ENCODE measurements at places on chromosomes 11 and 22.

DNA sequence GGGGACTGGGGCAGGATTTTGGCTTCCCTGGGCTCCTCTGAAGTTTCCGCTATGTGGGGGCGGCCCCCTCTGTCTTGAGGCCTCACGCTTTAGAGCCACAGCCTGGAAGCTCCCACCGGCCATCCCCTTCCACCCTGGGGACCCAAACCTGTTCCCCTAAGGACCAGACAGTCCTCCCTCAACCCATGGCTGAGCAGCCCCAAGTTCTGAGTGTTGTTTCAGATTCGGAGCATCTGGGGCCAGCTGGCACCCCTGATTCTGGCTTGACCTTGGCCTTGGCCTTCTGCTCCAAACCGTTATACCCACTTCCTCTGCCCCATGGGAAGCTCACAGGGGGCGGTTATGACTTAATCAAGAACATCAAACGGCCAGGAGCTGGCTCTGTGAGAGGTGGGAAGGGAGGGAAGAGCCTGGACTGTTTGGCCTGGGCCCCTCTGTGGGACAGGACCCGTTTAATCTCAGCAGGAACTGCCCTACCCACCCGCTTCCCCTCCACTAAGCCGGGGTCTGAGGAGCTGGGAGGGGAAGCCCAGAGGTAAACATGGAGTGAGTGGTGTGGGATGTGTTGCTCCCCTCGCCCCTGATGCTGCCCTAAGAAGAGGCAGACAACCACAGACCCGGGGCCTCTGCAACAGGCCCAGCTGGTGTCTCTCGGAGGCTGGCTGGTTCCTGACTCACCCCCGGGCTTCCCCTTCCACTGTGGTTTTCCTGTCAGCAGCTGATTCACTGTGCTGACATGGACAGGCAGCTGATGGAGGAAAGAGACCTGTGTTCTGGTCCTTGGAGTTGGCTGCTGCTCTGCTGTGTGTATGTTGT lies 3.4 kb downstream of the CD82 start:
- no peak for DNase-seq

DNA sequence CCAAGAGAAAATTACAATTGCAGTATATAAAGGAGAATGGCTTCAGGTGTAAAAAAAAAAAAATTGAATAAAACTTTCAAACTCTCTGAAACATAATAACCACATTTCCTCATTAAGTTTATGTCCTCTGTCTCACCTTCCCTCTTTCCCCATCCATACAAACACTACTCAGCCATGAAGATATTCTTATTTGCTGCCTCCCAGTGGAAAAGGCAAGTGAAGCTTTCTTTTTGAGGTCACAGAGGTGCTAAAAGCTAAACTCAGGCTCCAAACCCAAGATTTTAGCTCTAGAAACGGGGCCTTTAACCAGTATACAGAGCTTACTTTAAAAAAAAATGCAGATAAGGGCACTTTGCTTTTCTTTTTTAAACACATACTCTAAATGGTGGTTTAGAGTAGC lies 1568.5 kb downstream of the FAM181B start:
- no peak for DNase-seq

GRCh38 chr22:29674121-29674520 lies 45.7 kb upstream of the CABP7 start:
- no peak for DNase-seq

- DNase-seq, result no peak
Measured at GRCh38 chr11:113448316-113448677, 26.9 kb downstream of the DRD2 start.

DNA sequence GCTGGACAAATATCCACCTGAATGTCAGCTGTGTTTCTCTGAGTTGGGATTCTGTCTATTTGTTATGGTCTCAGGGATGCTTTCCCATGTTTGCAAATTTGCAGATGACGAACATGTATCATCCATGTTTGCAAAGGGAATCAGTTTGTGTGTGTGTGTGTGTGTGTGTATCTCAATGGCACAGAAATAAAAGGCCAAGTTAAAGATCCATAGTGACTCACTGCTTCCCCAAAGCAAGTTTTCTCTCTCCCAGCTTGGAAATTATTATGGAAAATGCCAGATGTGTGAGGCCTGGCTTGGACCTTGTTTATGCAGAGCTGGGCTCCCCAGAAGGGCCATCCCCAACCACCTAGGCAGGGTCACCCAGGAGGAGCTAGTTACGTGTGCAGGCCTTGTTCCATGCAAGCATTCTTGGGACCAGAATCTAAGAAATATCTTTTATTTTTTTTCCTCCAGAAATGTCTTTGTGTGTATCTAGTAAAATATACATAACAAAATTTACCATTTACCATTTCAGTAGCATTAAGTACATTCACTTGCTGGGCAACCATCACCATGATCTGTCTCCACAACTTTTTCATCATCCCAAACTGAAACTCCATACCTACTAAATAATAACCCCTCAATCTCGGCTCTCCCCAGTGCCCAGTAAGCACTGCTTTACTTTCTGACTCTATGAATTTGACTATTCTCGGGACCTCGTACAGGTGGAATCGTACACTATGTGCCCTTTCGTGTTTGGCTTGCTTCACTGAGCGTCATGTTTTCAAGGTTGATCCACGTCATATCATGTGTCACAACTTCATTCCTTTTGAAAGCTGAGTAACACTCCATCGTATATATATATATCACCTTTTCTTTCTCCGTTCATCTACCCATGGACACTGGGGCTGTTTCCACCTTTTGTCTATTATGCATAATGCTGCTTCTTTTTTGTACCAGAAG lies 56.6 kb upstream of the WNT7B start:
- DNase-seq, result no peak

- DNase-seq, result no peak
Measured at GRCh38 chr11:114271316-114271715, 24.9 kb upstream of the NNMT start.

- DNase-seq, result no peak
Measured at GRCh38 chr11:132314911-132315455, 944.6 kb downstream of the NTM start.

DNA sequence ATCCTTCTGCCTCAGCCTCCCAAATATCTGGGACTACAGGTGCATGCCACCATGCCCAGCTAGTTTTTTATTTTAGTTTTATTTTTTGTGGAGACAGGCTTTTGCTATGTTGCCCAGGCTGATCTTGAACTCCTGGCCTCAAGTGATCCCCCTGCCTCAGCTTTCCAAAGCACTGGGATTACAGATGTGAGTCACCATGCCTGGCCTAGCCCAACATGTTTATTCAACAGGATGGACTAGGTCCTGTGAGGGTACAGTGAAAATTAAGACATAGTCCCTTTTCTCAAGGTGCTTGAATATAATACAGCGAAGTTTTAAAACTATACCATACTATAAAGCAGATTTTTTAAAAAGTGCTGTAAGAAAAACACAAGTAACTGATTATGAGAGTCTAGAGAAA lies 45.2 kb upstream of the EED start:
- DNase-seq, result no peak

DNA sequence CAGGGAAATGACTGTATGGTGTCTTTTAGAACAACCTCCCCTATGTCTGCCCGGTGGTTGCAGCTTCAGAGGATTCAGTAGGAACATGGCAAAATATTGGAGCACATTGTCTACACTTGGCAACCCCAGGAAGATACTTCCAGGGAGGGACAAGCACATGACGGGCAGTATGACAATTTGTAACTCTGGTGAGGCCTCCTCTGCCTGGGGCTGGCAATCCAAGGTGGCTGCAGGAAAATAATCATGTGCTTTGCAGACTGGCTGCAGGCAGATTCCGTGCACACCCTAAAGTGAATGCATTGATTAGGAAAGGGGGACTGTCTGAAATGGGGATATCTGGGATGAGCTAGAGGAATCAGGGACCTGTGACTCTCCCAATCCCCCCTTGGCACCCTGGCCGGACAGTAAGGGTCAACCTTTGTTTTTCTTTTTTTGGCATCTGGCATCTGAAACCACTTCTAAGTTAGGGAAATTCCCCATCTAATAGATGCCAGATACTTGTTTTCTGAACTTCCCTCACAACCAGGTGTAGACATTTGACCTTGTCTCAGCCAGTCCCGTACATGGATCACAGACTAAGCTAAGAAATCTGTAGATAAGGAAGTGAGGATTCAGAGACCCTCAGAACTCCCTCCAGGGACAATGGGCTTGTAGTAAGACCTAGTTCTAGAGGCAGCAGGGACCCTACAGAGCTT lies 10.5 kb upstream of the PHOX2A start:
- DNase-seq, result no peak

- no peak for DNase-seq
Measured at GRCh38 chr11:132202621-132203020, 832.2 kb downstream of the NTM start.

DNA sequence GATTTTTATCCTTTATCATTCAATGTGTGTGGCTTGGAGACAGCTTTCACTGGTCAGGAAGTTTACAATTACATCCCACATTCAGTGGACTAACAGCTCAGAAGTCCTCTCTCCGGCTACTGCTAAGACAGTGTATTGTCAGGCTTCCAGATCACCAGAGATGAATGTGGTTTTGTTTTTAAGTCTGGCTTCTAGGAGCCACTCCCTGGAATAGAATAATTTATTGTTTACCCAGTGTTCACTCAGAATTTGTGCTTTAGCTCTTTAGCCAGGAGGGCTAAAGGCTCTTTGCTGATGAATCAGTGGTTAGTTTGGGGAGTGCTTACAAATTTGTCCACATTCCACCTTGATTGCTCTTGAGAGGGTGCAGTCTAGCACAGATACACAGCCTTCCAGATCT lies 26.5 kb downstream of the TRIM77 start:
- DNase-seq, result no peak

DNA sequence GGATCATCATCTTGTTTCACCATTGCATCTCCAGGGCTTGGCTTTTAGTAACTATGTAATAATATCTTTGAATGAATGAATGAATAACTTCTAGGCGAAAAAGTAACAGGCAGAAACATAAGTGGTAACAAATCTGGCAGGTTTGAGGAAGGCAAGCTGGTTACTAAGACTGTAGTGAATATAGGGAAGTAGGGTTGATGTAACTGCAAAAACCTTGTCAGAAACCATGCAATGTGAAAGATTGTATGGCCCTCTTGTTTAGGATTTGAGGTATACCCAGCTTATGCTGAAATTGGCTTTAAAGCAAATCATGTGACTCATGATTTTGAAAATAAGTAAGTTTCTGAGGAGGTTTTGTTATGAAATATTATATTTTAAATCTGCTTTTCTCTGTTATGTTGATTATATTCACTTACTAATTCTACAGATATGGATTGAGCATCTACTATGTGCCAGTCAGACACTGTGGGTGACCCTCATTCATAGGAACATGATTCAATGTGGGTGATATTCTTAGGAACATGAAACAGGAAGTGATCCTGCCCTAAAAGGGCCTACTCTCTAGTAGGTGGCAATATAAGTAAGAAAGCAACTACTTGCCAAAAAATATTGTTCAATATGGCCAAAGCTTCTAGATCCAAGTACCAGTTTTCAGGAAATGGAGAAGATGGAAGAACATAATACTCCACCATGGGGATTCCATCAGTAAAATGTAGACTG lies 115.5 kb upstream of the CCDC90B start:
- DNase-seq, result no peak

DNA sequence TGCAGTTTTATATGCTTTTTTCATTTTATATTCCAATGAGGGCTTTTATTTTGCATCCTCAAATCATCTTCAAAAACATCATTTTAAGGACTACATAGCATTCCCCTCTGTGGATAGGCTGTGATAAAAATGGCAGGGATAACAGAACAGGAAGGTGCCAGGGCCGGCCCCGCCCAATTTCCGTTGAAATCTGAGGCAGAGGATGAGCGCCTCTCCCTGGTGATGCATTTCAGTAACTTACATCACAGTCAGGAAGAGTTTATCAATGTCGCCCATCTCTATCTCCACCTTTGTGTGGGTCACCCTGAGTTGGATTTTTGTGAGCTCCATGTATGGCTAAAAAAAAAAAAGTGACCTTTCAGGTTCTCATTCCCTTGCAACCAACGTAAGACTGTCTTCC lies 201.6 kb downstream of the DSCAML1 start:
- DNase-seq, result no peak

- peak; percentile 43 for DNase-seq
Measured at GRCh38 chr11:78223320-78223954, 34.7 kb downstream of the USP35 start.

- no peak for DNase-seq
Measured at GRCh38 chr11:43907028-43907975, 26.7 kb downstream of the ALKBH3 start.

- DNase-seq, result no peak
Measured at GRCh38 chr11:132686886-132687285, 845.4 kb downstream of the OPCML start.

GRCh38 chr11:119608781-119609180 lies 120.2 kb downstream of the NECTIN1 start:
- DNase-seq, result no peak

GRCh38 chr11:92955860-92956259 lies 13.6 kb upstream of the MTNR1B start:
- DNase-seq, result no peak

- DNase-seq, result no peak
Measured at GRCh38 chr11:125123947-125124617, 12.7 kb upstream of the TMEM218 start.

GRCh38 chr11:120814531-120815318 lies 209.2 kb upstream of the TBCEL start:
- DNase-seq, result no peak

GRCh38 chr11:88569342-88569741 lies 231.8 kb upstream of the CTSC start:
- DNase-seq, result no peak

GRCh38 chr11:34825315-34825669 lies 90.9 kb downstream of the APIP start:
- DNase-seq, result no peak

DNA sequence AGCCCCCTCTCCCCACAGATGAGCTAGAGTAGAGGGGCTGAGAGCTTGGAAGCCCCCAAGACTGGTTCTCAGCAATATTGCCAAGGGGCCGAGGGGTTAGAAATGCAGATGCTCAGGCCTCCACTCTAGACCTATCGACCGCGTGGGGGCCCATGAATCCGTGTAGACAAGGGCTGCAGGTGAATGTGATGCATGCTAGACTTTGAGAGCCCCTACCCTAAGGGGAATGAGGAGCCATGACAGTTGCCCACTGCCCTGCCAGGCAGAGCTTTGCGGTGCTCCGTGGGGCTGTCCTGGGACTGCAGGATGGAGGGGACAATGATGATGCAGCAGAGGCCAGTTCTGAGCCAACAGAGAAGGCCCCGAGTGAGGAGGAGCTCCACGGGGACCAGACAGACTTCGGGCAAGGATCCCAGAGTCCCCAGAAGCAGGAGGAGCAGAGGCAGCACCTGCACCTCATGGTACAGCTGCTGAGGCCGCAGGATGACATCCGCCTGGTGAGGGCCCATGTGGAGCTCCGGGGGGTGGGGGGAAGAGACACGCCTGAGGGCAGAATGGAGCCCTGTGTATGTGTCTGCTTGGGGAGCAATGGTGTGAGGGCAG lies 1.3 kb downstream of the SSH3 start:
- no peak for DNase-seq

Data from GM12891 (cell line).